ENCODE measurements at places on chromosomes 7 and 10.

- no peak for DNase-seq
These were observed 20.1 kb downstream of the ITGB1 start for GRCh38 chr10:32937911-32938424.

GRCh38 chr7:95199779-95200558 lies 124.4 kb downstream of the PON1 start:
- DNase-seq = peak; percentile 82

DNA sequence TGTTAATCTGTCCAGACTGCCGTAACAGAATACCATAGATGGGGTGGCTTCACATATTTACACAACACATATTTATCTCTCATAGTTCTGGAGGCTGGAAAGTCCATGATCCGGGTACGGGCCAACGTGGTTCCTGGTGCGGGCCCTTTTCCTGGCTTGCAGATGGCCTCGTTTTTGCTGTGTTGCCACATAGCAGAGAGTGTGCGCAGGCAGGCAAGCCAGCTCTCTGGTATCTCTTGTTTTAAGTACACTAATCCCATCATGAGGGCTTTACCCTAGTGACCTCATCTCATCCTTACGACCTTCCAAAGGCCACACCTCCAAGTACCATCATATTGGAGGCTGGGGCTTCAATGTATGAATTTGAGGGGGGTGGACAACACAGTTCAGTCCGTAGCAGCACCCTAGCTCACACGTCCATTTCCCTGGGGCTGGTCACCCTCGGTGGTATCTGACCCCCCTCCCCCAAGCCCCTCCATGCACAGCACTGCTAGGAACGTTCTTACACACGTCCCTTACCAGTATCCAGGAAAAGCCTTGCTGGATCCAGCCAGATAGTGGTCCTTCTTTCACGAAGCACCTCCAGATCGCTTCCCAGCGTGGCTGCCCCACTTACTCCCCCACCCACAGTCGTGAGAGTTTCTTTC lies 21.5 kb downstream of the CUX1 start:
- DNase-seq = no peak

- DNase-seq = no peak
These were observed 34.2 kb downstream of the CHST12 start for GRCh38 chr7:2437537-2438148.
